RWPE2 (cell line): ENCODE measurements at places on chromosomes 11 and 22.

- DNase-seq, result no peak
Measured at GRCh38 chr11:39365809-39366436, 2093.5 kb downstream of the LRRC4C start.

DNA sequence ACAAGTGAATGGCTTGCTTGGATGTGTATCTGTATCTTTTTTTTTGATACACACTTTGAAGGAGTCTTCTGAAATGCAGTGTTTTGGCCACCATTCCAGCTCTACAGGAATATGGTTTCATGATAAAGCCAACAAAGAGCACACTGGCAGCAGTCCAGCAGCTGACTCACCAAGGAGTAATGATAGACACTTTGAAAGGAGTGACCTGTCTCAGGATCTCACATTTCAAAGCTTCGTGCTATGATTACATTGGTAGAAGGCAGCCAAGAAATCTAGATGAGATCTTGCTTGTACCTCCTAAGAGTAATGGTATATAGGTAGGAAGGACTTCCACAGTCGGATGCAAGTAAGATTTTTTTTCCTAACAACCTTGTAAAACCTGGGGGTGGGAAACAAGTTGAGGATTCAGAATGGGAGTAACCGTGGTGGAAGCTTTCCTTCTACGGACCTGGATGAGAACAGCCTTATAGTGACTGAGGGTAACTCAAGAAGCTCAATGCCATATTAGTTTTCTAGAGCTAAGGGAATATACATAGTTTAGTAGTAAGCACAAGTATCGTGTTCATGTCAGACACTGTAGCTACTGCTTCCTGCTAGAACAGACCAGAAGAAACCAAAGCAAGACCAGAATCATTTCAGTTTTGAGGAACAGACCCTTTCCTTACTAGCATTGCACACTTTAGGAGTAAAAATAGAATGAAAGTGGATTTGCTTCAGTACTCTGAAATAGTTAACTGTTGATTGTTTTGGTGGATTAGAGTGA lies 25.0 kb downstream of the MTMR3 start:
- peak; percentile 76 for DNase-seq

DNA sequence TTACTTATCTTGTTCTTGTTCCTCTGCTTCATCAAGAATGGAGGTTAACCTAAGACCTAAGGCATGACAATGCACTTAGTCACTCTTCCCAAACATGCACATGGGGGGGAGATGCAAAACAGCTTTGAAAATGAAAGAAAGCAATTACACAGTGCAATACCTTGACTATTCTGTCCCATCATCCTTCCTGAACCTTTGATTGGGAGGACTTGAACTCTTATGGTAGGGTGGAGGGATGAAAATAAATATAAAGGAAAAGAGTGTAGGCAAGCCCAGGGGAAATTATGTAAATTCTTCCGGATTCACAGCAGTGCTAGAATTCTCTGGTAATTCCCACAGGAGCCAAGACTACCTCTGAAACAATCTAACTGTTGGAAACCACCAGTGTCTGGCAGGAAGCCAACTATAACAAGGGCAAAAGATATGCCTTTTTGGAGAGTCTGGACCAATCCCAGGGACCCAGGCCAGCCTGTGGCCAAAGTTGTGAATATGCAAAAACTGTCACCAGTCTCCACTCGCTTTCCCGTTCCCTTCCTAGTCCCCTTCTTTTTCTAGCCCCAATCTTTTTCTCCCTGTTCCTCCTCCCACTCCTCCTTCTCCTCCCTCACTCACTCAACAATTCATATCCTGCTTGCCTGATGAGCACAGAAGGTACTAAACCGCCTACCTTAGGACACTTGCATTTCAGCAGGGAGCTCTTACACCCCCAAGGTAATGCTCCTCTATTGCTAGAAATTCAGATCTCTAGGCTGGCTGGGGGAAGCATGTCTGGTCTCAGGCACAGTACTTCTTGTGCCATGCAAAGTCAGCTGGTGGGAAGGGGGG lies 2.5 kb upstream of the RCN1 start:
- no peak for DNase-seq

GRCh38 chr11:74504100-74504691 lies 10.7 kb upstream of the LIPT2 start:
- no peak for DNase-seq

DNA sequence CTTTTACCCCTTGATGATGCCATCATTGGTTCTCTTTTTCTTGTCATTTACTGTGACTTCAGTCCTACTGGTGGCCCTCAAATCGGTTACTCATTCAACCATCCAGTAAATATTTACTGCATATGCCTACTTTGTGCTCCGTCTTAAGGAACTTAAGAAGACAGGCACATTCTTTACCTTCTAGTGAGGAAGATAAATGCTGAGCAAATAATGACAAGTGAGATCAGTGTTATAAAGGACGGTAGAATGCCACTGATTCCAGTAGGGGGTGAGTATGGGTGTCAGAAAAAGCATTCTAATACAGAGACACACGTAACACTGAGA lies 1.6 kb downstream of the ANKRD42 start:
- no peak for DNase-seq

GRCh38 chr22:49571326-49571725 lies 256.3 kb downstream of the BRD1 start:
- no peak for DNase-seq

- no peak for DNase-seq
Measured at GRCh38 chr11:33375688-33376311, 118.6 kb downstream of the HIPK3 start.

DNA sequence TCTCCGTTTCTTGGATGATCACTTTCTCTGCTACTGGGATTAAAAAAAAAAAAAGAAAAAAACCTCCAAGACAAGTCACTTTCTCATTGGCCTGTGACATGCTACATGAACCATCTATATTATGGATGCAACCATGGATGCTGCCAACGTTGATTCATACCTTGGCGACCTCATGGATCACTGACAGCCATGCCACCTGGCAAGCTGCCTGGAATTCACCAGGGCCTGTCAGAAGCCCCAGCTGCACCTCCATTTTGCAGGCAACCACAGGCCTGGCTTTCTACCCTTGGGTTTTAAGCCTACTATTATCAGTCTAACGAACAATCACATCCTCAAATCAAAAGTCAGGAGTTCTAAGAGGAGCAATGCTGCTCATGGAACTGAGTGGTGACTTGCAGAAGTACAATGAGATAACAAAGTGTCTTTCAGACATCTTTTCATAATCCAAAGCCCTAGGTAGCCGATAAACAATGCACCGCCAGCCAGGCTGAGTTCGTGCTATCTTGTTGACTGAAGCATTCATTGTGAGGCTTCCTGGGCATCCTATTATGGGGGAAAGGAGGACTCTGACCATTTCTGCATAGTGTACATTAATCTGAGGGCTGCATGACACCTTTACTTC lies 48.0 kb upstream of the CADM1 start:
- DNase-seq, result no peak
